ENCODE measurements at places on chromosomes 3 and 15. TPM values are rescaled to one million over a fixed set of nuclear protein-coding genes. Genes with fewer than 3 reads are reported as not detected.

ZNF501 gene
- 7.2 TPM for total RNA-seq

ANKDD1A gene
- total RNA-seq, result 25.5 TPM

TMEM158 gene
- 6.5 TPM for total RNA-seq

ZXDC gene
- 39.7 TPM for total RNA-seq

SATB1 gene
- total RNA-seq, result 52.2 TPM
